ENCODE measurements at places on chromosomes 4 and X.

GRCh38 chrX:135185795-135186443 is 14.7 kb upstream of the CT55 start:
- DNase-seq = no peak

- no peak for DNase-seq
Observed at GRCh38 chrX:85611926-85612325, 232.5 kb upstream of the POF1B start.

DNA sequence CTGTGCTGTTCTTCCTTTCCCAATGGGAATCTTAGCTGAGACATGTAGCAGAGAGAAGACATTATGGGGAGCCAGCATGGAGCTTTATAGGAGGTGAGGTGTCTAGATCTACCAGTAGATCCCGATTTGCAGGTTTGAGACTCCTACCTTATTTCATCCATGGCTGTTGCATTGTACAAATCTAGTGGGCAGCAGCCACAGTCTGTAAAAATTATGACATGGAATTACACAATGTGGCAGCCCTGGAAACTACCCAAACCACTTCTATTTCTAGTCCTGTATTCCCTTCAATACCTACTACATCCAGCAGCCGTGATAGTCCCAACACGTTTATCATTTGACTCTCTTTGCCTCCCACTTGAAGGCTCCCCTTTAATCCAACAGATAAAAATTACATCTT is 8.1 kb downstream of the ATP7A start:
- DNase-seq = no peak

DNA sequence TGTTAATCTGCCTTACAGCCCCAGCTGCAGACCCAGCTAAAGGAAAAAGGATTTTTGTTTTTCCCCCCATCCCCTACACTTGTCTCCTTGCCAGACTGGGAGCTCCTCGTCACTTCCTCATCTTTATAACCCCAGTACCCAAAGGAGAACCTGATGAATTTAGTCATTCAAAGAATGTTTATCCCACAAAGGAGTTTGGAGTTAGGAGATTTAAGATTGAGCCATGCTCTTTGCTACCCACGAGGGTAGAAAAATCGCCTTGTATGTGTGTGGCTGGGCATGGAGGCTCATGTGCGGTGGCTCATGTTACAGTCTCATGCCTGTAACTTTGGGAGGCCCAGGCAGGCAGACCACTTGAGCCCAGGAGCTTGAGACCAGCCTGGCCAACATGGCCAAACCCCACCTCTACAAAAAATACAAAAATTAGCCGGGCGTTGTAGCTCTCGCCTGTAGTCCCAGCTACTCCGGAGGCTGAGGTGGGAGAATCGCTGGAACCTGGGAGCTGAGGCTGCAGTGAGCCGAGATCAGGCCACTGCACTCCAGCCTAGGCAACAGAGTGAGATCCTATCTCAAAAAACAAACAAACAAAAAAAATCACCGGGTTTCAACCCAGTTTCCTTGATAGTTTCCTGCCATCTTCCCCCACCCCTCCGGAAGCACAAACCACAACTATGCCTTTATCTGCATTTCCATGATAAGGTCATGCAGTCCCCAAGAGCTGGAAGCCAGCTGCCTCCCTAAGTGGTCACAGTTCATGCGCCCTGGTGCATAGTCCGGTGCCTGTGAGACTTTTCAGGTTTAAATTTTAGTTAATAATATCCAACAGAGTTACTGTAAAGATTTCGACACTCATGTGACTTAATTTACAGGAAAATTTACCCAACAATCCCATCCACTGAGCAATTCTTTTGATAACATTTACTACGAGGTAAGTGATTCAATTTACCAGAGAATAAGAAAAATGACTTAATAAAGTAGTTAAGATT is 1.5 kb downstream of the CFAP97 start:
- DNase-seq = no peak

GRCh38 chrX:52995987-52996331 is 37.6 kb upstream of the FAM156A start:
- no peak for DNase-seq

DNA sequence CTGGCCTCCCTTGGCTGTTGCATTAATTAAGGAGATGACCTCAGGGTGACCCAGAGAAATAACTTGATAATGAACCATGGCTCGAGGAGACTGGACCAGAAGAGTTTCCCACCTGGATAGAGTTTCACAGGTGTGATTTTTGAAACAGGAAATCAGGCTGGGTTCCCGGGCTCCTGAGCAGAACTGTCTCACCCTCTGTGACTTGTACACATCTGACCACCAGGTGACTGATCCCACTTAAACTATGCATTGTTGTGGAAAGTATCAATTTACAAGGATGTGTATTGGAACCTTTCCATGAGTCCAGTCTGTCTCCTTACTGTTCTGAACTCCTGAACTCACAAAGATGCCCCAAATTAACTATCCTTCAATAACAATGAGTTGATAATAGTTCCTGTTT is 220.3 kb downstream of the PTTG2 start:
- no peak for DNase-seq

DNA sequence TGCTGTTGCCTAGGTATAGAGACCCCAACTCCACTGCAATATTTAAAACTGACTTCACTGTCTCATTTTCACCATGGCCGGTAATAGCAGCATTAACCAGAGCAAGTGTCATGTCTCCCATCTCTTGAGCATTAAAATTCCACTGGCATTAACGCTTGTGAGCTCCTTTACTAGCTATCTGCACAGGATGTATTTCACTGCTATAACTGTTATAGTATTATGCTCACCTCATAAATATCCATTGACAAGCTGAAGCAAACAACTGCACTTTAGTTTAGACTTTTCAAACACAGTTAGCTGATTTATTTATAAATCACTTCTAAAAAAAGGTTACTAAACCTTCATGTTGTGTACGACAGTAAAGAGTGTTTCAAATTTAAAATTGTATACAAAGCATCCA is 157.8 kb downstream of the ANTXR2 start:
- DNase-seq = no peak

DNA sequence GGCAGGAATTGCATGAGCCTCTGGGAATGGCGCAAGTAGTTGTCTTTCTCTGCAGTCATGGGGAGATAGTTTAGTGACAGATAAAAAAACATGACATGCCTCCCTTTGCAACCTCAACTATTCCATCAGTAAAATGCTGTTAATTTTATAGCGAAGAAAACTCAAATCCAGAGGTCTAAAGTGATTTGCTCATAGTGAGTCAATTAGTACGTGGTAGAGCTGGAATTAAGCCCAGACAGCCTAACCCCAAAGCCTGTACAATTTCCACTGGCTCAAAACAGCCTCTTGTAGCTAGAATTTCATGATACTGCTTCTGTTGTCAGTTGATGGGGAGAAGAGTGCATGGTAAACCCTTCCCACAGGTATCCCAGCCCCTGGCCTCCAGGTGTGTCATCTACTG is 81.3 kb upstream of the TRPC5 start:
- no peak for DNase-seq

- DNase-seq = no peak
Observed at GRCh38 chr4:165873298-165874071, 448 bp downstream of the TLL1 start.

DNA sequence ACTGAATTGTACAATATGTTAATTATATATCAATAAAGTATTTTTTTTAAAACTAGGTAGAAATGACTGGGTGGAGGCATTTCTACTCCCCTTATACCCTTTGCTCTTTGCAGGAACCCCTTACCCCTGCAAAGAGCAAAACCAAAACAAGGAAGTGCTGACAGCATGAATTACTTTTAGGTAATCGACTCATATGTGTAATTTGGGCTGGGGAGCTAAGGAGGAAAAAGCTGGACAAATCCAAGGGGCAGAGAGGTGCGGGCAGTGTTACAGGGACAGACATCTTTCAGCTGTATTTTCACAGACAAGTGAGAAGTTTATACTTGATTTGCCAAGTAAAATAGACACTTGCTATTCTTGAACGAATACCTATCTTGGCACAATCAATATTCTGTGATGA is 35.5 kb downstream of the MANBA start:
- no peak for DNase-seq

- no peak for DNase-seq
Observed at GRCh38 chr4:77031544-77031943, 44.2 kb downstream of the CCNI start.

- DNase-seq = no peak
Observed at GRCh38 chrX:121014826-121015225, 29.3 kb upstream of the CT47A1 start.

- DNase-seq = no peak
Observed at GRCh38 chr4:118356731-118357130, 3.9 kb upstream of the PRSS12 start.

DNA sequence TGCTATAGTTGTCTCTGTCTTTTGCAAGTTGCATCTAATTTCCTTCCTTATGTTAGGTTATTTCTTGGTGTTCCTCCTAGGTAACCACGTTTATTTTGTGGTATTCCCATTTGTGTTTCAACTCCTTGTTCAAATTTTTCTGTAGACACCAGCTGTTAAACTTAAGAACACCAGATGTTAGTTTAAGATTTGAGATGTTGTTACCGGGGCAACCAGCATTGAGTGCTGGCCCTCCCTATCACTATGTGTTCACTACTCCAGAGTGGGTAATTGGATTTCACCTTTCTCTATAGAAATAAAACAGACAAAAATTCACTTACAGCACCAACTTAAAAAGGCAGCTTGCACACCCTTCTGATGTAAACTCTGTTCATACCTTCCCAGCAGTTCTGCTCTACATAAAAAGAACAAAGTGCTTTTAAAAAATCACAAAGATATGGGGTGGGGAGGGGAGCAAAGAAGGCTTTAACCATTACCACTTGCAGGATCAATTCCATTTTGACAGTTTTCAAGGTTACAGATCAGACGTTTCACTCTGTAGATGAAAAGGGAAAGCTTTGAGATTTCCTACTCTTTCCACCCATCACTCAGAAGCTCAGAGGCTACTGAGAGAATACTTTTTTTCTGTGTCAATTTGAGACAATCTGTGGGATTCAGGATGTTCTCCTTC is 82.9 kb downstream of the DKK2 start:
- DNase-seq = no peak

DNA sequence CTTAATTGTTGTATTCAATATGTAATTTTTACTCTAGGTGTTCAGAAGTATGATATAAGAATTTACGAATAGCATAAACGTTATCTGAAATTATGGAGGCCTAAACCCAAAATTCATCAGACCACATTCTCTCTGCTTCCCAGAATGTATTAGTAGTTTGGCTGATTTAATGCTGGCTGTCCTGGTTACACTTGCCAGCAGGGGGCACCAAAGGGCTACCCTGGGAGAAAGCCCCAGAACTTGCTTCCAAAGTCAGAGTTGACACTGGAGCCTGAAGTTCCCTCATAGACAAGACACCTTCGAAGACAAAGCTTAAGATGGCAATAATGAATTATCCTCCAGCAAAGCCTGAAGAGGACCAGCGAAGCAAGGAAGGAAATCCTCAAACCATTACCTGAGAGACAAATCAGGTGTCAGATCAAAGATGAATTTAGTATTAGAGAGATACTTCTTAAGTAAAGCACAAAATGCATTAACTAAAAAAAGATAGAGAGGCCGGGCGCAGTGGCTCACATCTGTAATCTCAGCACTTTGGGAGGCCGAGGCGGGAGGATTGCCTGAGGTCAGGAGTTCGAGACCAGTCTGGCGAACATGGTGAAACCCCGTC is 11.3 kb upstream of the ANOS1 start:
- DNase-seq = peak; percentile 12

DNA sequence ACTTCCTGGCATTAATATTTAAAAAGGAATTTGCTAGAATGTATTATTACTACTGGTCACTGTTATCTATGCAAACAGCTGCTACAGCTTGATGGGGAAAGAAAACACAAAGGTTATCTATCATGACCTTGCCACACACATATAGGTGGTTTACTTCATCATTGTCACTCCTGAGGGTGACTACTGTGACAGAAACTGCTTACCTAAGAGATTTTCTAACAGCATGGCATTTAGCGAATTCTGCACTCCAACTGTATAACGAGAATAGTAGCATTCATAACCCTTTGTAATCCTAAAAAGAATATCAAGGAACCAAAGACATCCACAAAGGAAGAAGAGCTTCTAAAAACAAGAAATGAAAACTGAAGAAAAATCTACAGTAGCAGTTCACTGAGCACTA is 74.6 kb upstream of the SPOCK3 start:
- no peak for DNase-seq

GRCh38 chr4:3866813-3867129 is 100.6 kb downstream of the ADRA2C start:
- DNase-seq = no peak

DNA sequence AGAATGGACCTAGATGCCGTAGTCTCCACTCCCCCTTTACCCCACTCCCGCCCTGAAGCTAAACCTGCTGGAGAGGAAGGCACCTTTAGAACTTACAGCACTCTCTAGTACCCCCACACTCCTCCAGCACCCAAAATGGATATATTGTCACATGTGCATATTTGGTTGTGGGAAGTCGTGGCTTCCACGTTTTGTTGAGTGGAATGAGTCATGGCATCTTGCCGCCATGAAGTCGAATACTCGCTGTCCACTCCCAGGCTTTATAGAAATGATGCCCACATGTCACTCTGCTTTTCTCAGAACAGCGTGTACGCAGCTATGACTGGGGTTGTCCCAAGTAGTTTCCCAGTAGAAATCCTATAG is 545 bp downstream of the ABCE1 start:
- DNase-seq = peak; percentile 11

GRCh38 chrX:9337046-9337445 is 127.8 kb upstream of the TBL1X start:
- DNase-seq = no peak

GRCh38 chr4:182644683-182645050 is 272.5 kb downstream of the DCTD start:
- DNase-seq = no peak

DNA sequence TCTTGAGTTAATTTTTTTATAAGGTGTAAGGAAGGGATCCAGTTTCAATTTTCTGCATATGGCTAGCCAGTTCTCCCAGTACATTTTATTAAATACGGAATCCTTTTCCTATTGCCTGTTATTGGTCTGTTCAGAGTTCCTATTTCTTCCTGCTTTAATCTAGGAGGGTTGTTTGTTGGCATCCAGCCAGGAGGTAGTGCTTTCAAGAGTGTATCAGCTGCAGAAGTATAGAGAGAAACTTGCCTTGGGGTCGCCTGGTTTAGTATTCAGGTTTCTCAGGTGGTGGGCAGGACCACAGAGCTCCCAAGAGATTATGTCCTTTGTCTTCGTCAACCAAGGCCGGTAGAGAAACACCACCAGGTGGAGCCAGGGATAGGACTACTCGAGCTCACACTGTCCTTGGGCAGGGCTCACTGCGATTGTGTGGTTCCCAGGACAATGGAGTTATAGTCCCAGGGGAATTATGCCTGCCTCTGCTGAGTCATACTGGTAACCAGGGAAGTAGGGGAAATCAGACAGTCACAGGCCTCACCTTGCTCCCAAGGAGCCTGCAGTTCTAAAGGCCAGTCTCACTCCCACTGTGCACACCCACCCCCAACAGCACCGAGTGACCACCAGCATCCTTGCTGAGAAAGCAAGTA is 168.1 kb downstream of the VSIG4 start:
- no peak for DNase-seq

DNA sequence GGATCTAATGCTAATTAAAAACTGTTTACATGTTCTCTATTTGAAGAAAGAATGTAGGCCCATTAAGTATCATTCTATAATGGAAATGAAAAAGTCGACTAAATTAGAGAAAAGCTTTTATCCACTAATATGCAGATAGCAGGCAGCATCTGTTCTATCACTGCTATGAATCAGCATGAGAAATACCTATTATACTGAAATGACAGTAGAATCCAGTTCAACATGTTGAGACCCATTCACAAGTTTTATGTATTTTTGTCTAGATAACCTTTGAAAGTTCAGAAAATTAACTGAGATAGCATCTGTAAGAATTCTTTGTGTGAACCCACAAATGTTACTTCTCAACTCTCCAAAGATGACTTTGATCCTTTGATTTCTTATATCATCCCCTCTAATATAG is 1254.4 kb upstream of the ADGRL3 start:
- DNase-seq = no peak

GRCh38 chr4:146191766-146192458 is 16.4 kb downstream of the LSM6 start:
- no peak for DNase-seq

Measured in stimulated activated CD8-positive, alpha-beta memory T cell treated with anti-CD3 and anti-CD28 coated beads, Interleukin-15, amount 100 ng/mL, for 48 hours (primary cell).